ENCODE measurements at places on chromosomes 6 and 20. TPM values are rescaled to one million over a fixed set of nuclear protein-coding genes. Genes with fewer than 3 reads are reported as not detected.

DNA sequence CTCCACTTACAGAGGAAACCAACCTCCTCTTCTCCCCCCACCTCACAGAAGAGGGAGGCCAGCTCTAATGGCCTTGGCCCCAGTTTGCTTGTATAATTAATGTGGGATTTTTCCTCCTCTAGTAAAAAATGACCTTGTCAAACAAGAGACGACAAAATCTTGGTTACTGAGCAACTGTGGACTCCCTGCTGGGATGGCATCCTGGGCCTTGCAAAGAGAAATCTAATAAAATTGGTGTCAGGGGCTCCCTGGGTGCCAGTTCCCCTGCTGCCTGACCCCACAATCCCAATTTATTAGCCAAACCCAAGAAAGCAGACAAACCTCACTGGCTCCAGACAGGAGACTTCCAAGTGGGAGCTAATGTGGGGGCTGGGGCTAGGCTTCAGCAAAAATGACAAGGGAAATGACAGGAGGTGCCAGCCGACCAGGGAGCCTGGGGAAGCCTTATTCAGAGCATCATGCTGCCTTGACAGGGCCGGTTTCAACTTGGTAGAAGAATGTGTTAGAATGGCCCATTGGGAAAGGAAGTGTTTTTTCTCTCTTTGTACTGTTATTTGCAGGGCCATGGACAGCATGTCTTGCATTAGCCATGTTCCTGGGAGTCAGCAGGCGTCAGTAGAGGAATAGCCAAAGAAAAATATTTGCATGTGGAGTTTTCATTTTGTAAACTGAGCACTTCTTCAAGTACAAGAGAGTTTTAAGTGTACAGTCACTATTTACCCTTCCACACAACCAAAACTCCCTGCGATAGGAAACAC is 816.9 kb downstream of the DHX35 start:
- no peak for DNase-seq

The L3MBTL1 gene
- polyA plus RNA-seq = 0.45 TPM

GRCh38 chr6:110523451-110524021 is 47.1 kb upstream of the SLC22A16 start:
- no peak for DNase-seq

DNA sequence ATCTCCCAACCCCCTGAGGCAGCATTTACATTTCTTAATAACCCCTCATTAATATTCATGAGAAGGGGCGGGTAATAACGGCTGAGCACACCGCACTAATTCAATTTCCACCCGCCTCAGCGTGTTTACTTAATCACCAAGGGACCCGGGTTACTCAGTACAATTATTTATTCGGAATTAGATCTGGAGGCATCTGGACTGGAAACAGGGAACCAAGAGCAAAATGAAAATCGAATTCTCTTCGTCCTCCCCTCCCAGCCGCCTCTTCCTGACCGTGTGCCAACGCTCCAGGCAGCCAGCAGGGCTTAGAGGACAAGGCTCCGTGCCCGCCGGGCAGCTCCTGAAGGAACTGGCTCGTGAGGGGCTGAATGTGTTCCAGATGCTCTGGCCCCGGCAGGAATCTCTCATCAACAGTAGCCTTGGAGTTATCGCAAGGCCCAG is 23.5 kb upstream of the CTNNBL1 start:
- no peak for DNase-seq

GRCh38 chr20:59121714-59122565 is 41.7 kb upstream of the ZNF831 start:
- DNase-seq = no peak

DNA sequence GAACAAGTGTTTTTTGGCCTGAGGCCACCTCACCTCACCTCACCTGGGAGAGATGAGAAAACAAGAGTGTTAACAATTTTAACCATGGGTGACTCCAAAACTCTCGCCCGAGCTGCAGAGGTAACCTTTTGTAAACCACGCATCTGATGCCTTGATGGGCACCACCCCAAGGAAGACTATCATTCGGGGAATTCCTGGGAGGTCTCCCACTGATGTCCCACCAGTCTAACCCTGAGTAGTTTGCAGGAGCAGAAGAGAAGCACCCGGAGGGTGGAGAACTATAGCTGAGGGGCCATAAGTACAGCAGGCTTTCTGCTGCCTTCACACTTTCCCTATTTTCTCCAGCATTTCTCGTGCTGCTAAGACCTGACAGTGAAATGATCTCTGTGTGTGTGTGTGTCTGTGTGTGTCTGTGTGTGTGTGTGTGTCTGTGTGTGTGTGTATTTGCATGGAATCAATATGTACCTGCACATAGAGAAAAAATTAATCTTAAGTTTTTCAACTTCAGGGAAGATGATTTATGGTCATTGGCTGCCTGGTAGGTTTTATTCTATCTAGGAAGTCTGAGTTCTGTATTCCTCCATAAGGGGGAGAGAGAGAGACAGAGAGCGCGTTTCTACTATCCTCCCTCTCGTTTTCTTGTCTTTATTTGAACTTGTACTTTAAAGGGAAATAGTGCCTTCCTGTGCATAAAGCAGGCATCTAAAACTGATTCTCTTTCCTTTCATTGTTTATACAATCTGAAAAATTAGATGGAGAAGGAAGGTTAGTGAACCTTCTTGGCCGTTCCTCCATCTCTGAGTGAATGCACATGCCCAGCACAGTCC is 75.8 kb downstream of the CAP2 start:
- no peak for DNase-seq
